Endothelial cell (in vitro differentiated cells): ENCODE measurements at places on chromosomes 2 and 18.

DNA sequence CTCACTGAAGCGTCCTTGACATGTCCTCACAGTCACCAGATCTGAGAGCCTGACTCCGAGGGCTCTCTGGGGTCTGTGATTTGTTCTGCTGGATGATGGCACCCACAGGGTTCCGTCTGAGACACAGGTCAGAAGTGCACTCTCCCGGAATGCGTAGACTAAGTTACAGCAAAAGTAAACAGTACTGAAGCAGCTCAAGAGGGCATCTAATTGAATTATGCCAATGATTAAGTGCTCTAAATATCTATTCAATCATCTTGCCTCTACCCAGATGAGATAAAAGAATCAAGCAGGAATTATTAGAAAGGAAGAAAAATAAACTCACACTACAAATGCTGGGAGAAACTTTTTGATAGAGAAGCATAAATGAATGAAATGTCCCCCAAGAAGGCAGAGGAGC lies 544.1 kb downstream of the SOX11 start:
- no peak for DNase-seq

GRCh38 chr2:137228566-137228965 lies 463.2 kb downstream of the THSD7B start:
- no peak for DNase-seq

GRCh38 chr2:163719331-163719730 lies 16.5 kb downstream of the FIGN start:
- no peak for DNase-seq

- no peak for DNase-seq
Measured at GRCh38 chr2:232530626-232531260, 4.8 kb downstream of the CHRND start.

GRCh38 chr2:163601377-163601776 lies 134.4 kb downstream of the FIGN start:
- no peak for DNase-seq

GRCh38 chr18:23095463-23095862 lies 39.8 kb upstream of the CABLES1 start:
- no peak for DNase-seq

- no peak for DNase-seq
Measured at GRCh38 chr2:109127556-109127955, 1.4 kb upstream of the SH3RF3 start.

DNA sequence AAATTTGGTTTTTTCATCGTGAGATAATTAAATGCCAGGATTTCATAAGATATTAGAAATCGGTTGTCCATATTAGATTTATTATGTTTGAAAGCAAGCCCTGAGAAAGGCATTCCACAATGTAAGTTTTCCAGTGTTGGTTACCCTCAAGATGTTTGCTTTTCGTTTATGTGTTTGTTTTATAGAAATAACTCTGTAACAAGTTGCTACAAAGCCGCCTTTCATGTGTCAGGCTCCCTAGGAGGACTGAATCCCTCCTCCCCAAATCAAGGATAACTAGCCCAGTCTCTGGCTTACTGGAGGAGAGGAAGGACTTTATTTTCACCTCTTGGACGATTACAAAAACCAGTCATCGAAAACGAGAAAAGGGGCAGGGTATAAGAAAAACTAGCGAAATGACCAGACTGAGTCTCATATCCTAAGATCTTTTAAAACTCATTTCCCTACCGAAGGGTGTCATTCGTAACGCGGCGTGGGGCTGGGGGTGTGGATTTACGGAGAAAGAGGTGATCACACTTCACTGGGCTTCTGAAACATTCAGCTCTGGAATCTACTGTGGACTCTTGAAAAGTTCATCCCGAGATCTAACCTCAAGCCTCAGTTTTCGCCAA lies 1.0 kb upstream of the PEX13 start:
- DNase-seq: no peak

- DNase-seq: no peak
Measured at GRCh38 chr18:39685303-39685902, 2119.8 kb upstream of the CELF4 start.

- DNase-seq: no peak
Measured at GRCh38 chr2:66867063-66867441, 432.1 kb downstream of the MEIS1 start.

DNA sequence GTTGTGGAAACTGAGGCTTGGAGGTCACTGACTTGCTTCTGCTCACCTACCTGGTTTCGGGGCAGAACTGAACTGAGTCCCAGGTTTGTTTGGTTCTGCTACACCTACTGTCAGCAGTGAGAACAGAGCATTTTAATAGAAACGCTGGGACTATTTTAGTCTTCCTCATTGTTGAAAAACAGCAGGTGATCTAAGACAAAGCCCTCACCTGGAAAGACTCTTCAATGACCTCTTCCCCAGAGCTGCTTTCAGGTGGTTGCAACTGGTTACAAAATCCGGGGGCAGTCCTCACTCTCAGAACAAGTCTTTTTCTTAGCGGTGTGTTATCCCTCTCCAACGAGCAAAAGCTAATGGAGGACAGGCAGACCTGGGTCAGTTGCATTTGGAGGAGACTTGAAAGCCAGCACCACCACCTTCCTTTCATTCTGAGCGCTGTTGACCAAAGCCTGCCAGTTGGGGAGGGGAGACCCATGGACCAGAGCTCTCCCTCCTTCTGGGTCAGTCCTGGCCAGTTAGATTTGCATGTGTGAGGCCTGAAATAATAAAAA lies 217.0 kb downstream of the NCK2 start:
- no peak for DNase-seq

DNA sequence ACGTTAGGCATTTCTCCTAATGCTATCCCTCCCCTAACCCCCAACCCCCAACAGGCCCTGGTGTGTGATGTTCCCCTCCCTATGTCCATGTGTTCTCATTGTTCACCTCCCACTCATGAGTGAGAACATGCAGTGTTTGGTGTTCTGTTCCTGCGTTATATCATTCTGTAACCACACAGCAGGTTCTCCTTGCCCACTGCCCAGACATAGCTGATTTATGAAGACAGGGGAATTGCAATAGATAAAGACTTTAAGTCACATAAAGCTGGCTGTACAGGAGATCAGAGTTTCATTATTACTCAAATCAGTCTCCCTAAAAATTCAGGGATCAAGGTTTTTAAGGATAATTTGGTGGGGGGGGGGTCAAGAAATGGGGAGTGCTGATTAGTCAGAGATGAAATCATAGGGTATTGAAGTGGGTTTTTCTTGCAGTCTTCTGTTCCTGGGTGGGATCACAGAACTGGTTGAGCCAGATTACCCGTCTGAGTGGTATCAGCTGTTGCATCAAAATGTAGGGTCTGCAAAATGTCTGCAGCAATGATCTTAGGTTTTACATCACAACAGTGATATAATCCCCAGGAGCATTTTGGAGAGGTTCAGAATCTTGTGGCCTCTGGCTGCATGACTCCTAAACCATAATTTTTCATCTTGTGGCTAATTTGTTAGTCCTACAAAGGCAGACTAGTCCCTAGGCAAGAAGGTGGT lies 392.1 kb upstream of the KCNJ3 start:
- DNase-seq: no peak

- no peak for DNase-seq
Measured at GRCh38 chr2:1802469-1803216, 58.3 kb upstream of the PXDN start.
